HFFc6 (cell line): ENCODE measurements at places on chromosomes 2 and 18.
A peak's percentile ranks its signal among the peaks of the same experiment; 100 is the strongest.

GRCh38 chr2:24454294-24454693 lies 36.8 kb upstream of the NCOA1 start:
- DNase-seq = peak; percentile 1

- DNase-seq = no peak
Observed at GRCh38 chr2:138831154-138831553, 51.0 kb upstream of the NXPH2 start.

DNA sequence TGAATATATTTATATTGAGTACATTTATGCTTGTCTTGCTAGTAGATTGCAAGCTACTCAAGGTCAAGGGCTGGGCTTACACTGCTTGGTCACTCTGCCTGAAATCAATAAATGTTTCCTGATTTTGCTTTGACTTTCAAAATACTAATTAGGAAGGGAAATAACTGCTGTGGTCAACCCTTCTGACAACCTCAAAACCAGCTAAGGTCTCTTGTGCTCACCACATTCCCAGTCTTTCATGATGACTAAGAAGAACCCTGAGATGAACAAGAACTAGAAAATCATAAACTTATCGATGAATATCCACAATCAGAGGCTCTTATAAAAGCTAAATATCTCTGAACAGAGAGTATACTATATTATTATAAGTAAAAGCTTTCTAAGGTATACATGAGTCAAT lies 33.3 kb downstream of the ABCB11 start:
- DNase-seq = no peak

DNA sequence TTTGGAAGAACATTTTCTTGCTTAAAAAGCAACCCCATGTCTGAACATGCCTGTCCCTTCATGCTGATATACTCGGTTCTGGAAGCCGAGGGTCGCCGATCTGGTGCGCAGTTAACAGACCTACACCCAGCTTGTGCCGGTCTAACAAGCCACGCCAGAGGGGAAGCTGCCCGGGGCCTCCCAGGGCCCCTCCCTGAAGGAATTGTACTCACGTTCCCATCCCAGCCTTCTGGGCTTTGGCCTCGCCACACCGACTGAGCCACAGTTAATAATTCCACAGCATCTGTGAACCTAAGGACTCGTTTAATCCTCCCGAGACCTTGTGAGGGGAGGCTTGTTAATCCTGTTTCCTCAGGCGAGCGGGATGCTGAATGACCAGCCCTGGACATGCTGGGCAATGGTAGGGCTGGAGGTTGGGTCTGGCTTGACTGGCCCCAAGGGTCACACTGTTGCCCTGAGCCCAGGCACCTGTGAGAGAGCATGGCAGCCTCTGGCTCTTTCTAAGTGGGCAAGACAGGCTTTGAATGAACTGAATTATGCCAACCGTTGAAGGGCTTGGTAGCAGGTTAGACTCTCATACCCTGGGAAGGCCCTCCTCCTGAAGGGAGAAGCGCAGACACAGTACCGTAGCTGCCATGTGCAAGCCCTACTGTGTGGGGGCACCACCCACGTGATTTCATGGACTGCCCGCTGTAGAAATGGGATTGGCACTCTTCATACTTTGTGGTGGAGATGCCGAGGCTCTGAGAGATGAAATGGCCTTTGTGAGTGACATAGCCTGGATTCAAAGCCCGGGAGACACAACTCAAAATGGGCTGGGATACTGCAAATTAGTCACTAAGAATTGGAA lies 27.9 kb upstream of the ODC1 start:
- DNase-seq = no peak

DNA sequence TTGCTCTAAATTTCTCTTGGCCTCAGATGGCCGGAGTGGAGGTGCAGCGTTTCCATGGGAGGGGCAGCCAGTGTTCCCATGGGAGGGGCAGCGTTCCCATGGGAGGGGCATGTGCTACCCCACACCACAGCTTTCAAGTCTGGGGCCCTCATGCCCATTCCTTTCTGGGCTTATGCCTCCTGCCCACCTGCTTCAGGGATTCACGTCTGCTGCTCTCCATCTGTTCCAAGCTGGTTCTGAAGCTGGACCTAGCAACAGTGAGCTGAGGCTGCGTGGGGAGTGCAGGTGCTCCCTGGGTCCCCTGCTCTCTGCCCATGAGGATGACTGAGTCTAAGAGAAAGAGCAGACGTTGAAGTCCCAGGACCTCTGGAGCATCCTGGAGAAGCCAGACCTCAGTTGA lies 243.1 kb upstream of the PXDN start:
- no peak for DNase-seq

- peak; percentile 3 for DNase-seq
Observed at GRCh38 chr2:94956797-94957391, 68.6 kb upstream of the MAL start.

GRCh38 chr2:239944694-239945551 lies 80.2 kb downstream of the NDUFA10 start:
- DNase-seq = no peak

DNA sequence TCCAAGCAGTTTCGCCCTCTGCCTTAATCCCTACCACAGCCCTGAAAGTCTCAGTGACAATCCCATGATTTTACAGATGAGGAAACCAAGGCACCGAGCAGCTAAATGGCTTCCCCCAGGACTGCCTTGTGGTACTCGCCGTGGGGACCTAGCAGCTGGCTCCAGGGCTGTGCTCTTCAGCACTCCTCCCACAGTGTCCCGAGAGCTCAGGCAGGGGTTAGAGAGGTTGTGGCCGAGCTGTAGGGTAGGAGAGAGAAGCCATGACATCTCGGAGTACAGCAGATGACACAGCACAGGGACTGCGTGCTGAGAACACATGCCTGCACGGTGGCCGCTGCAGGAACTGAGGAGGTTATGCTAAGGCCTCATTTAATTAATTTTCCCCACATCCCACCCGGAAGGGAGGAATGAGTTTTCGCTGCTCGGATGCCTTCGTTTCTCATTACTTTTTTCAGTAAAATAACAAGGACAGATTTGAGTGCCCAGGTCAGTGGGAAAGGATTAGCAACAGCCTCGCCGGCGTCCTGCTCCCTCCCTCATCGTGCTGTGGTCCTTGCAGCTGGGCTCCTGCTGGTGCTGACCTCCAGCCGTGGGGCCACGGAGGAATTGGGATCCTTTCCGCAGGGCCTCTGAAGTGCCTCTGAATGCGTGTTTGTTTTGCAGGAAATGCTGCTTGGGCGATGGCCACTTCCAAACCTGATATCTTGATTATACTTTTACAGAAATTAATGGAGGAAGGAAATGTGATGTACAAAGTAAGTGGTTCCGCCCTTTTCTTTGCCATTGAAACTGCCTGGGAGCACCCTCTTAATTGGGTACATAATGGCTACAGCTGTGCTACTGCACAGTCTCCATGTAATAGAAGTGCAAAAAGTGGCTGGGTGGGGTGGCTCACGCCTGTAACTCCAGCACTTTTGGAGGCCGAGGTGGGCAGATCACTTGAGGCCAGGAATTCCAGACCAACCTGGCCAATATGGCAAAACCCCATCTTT lies 61.2 kb downstream of the WDSUB1 start:
- DNase-seq = no peak

DNA sequence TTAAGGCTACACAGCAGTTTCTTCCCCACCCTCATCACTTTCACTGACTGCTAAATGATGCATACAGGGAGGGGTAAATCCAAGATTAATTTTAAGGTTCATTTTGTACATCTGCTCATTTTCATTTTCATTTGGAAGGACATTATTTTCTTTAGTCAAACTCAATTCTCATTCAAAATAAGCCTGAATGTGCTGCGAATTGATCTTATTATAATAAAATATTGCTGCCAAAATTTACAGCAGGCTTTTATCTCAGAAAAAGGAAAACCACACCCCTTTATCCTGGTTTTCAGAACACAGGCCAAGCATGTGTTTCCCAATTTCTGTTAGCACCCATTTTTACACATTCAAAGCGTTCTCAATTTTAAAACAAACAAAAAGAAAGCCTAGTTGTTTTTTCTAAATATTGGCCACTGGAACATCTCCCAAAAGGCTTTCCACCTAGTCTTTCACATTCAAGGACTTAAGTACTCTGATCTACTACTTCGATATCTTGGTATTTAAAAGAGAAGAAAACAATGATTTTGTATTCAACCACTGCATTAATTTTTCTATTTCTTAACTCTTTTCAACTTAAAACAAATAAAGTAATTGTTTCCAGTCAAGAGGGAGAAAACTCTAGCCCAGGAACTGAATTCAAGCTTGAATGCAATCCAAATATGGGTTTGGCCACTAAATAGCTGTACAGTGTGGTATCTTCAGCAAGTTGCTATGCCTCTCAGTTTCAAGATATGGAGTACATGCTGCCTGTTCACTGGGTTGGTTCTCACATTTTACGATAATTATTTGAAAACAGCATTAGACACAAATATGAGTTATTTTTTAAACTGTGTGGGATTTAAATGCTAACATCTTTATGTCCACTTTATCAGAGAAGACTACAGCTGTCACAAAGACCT lies 52.5 kb downstream of the CDH2 start:
- no peak for DNase-seq

- no peak for DNase-seq
Observed at GRCh38 chr2:98037206-98037605, 41.5 kb upstream of the TMEM131 start.

DNA sequence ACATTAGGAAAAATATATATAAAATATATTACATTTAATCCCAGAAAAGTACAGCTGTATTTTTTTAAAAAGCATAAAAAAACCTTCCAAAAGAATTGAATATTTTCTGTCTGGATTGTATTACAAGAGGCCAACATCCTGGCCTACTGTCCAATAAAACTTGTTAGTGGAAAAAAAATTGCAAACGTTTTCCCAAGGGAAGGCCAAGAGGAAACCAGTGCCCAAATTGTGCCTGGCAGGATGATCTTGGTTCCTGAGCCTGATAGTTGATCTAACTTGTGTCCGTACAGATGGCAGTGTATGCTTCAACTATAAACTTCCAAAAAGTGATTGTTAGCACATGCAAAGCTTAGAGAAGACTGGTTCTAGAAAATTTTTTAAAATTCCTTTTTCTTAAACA lies 90.6 kb upstream of the LPIN2 start:
- no peak for DNase-seq

GRCh38 chr2:207164006-207164831 lies 1.5 kb downstream of the KLF7 start:
- DNase-seq = peak; percentile 45

DNA sequence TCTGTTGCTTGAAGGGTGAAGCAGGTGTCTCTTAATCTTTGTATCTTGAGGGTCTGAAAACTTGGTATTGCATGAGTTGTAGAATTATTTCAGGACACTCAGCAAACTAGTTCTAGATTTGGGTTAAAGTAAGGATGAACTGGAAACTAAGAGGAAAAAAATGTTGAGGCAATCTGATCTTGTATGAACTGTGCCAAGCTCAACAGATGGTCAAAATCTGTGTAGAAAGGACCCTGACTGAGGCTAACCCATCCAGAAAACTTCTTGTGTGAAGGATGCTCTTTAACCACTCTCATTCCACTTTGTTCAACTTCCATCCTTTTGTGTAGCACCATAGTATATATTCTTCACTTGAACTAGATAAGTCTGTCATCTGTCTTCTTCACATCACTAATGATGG lies 861.7 kb downstream of the SLC4A3 start:
- DNase-seq = no peak

GRCh38 chr2:7838669-7839068 lies 843.2 kb upstream of the ID2 start:
- DNase-seq = no peak

DNA sequence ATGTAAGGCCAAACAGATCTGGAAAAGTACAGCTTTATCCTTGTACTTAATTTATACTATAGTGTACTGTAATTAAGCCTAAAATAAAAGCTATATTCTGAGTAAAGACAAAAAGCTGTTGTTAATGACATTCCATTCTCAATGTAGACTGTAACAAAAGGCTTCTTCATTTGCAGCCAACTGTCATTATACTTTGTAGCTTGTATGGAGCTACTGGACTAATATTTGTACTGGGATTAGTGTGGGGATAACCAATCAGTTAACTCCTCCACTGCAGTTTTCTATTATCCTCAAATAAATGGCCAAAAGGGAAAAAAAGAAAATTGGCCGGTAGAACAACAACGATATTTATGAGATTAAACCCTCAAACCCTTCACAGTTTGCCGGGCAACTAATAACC lies 66.5 kb downstream of the STK39 start:
- no peak for DNase-seq
